Pulmonary artery endothelial cell (primary cell): ENCODE measurements at places on chromosomes 5 and 9.

DNA sequence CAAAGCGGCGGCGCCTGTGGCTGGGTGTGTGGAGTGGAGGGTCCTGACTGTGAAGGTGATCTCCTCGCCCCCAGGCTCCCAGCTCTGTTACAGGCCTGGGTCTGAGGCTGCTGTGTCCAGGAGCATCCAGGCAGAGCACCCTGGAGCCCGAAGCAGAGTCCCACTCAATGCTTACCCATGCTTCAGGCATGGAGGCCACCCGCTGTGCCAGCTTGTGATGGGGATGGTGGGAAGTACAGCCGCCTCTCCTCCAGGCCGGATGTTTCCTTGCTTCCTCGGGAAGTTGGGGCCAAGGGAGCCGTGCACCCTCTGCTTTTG, 255.9 kb upstream of the IRX1 start:
- no peak for DNase-seq

- no peak for DNase-seq
These were observed 658.4 kb downstream of the EFNA5 start for GRCh38 chr5:107012371-107012770.

GRCh38 chr5:72224946-72225463, 95.0 kb downstream of the MRPS27 start:
- DNase-seq, result no peak

DNA sequence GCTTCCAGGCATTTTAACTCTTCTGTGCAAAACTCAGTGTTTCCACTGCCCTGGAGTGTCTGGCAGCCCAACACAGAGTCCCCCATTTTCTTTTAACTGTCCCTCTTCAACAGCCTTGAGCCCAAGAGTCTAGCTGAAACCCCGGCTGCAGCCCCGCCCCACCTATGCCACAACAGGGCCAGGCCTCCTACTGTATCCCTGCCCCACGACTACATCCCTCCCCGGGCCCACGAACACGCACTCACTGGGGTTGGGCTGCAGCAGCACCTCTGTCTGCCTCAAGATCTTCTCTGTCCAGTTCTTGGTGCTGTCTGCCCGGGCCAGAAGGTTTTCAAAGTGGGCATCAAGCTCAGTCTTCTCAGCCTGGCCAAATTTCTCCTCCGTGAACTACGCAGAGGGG, 6.1 kb downstream of the SH3GLB2 start:
- DNase-seq, result no peak

GRCh38 chr5:57432876-57433275, 49.7 kb downstream of the ACTBL2 start:
- DNase-seq, result no peak

GRCh38 chr9:113350937-113351336, 1.6 kb downstream of the BSPRY start:
- no peak for DNase-seq

DNA sequence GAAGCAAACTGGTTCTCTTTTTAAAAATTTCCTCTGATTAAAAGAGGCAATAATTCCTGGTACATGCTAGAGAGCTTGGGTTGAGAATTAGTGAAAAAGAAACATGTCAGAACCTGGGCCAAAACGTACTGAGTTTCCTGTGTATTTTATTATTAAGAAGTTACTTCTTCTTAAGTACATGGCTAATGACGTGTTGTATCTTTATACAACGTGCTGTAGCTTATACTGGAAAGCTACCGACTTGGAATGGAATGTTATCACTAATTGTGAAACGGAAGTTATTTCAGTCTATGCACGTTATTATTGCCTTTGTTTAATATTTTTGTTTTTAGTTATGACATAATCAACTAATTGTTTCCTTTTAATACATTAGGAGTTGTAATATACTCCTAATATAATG, 43.1 kb downstream of the ZNF366 start:
- peak; percentile 65 for DNase-seq

DNA sequence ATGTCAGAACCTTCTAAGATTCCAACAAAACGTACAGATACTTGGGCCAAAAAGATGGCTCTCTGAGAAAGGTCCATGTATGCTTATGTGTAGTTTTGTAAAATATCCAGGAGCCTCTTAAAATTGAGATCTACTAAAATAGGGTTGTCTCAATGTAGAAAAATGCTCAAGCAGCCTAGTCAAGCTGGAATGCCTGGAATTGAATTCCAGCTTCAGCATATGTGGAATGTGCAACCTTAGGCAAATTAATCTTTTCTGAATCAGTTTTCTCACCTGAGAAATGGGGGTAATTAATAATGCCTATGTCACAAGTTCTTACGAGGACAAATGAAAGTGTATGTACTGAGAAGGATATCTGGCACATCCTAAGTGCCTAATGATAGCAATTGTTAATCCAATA, 662.4 kb downstream of the DTWD2 start:
- DNase-seq, result no peak

DNA sequence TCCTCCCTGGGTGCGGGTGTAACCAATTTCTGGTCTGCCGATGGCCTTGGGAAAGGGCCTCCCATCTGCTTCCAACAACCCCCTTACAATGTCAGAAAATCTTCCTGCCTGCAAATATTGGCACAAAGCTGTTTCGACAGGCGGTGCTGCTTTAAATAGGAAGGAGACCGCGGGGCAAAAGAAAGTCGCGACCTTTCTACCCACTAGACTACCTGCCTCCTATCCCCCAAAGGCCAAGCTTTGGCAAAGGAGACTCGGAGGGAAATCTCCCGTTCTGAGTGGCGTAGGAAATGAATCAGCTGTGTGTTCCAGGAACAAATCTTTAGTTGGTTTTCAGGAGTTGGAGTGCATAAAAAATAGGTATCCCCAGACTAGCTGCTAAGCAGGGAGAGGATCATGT, 36.8 kb upstream of the NFIB start:
- DNase-seq, result no peak

GRCh38 chr9:23938908-23939307, 112.9 kb upstream of the ELAVL2 start:
- no peak for DNase-seq

GRCh38 chr9:77616191-77616590, 31.9 kb downstream of the GNA14 start:
- peak; percentile 52 for DNase-seq

- no peak for DNase-seq
These were observed 154.8 kb downstream of the SLIT3 start for GRCh38 chr5:169146158-169146557.

DNA sequence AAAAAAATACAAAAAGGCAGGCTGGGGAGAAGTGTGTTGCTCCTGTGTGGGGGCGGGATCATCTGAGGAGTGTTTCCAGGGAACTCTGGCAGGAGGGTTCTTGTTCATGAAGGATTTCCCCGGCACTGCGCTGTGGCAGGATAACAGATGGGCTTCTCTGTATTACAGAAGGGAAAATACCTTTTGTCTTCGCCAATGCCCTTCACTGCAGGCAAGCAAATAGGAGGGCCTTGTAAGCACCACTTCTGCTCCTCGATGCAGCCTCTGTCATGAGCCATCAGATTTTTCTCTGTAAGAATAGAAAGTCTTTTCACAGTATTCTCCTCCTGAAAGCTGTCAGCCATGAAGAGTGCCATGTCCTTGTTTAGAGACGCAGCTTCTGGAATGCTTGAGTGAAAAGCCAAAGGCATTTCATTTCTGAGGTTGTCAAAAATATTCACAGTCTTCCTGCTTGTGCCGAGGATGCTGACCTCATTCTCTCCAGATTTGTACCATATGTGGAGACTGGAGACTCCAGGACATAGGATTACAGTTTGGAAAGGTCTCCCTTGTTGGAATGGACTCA, 294.0 kb downstream of the YTHDC2 start:
- no peak for DNase-seq

GRCh38 chr5:159928122-159928909, 12.0 kb downstream of the ADRA1B start:
- peak; percentile 27 for DNase-seq

DNA sequence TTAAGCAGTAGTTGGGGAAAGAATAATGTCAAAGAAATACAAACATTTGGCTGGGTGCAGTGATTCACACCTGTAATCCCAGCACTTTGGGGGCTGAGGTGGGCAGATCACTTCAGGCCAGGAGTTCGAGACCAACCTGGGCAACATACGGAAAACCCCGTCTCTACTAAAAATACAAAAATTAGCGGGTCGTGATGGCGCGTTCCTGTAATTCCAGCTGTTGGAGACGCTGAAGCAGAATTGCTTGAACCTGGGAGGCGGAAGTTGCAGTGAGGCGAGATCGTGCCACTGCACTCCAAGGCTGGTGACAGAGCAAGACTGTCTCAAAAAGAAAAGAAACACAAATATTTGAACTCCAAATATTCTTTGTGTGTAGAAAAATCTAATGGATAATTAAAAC, 4.7 kb downstream of the MATR3 start:
- no peak for DNase-seq

- DNase-seq, result no peak
These were observed 3.2 kb upstream of the BTNL9 start for GRCh38 chr5:181036816-181037364.

DNA sequence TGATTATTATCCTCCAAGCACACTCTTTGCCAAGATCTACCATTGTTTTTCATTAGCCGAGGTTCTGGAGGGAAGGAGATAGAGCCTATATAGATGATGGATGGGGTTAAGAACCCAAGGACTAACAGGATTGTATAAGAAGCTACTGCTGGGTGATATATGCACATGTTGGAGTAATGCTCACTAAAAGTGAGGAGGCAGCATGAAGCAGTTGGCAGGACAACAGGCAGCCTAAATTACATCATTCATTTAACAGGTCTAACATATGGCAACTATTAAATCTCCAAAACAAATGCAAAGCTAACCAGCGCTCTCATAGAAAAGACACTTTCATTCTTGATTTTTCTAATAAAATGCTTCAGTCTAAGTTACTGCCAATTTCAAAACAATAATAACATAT, 293.2 kb downstream of the EPB41L4A start:
- no peak for DNase-seq

DNA sequence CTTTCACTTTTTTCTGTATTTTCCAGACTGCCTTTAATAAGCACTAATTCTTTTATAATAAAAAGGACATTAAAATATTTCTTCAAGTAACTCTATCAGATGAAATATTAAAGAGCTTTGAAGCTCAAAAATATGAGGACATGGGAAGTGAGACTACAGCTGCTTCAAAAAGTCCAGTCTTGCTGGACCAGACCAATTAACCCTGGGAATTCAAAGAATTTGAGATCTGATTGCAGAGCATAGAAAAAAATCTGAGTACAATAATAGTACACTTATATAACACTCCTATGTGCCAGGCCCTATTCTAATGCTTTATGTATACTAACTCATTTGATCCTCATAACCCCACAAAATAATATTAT, 9.8 kb downstream of the TMEM245 start:
- DNase-seq, result no peak

DNA sequence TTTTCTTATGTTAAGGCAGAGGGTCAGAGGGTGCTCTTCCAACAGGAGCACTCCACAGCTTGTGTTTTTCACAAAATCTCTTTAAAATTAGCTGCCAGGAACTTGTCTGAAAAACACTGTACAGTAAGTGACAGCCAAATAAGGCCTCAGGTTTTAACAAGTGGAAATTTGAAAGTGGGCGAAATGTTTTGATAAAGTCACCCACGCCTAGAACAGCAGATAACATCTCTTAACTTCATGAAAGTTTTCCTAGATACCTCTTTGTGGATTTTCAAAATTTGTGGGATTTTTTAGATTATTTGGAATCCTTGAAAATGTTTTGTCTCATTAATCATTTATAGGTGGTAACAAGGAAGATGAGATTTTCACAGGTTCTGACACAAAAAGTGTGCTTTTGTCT, 121.3 kb downstream of the PDE4D start:
- DNase-seq, result no peak

DNA sequence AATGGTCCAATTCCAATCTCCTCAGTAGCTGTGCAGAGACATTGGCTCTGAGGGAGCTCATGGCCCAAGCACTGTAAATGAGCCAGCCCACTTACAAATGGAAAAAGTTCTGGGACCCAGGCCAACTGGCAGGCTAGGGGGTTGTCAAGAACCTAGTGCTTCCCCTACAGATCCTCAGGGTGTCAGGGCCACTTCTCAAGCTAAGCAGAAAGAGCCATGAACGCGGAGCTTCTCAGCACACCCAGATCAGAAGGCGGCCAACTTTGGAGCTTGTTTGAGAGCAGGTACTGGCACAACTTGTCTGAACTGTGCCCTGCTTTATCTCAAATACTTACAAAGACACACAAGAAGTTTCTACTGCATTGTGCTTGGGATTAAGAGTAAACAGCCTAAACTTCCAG, 17.5 kb downstream of the TLE1 start:
- peak; percentile 43 for DNase-seq

DNA sequence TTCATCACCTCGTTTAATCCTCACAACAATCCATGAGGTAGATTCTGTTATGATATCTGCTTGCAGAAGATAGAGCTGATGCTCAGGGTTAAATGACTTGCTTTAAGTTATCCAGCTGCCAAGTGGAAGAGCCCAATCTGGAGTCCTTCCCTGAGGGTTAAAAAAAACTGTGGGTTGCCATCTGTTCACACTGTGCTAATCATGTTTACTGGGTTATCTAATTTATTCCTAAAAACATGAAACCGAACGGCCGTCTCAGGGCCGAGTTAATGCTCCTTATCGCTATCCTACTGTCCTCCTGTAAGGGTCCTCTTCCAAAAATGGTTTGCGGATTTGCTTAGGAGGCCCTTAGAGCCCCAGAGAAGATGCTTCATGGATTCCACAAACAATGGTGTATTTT, 153.3 kb downstream of the YIPF5 start:
- DNase-seq, result no peak

DNA sequence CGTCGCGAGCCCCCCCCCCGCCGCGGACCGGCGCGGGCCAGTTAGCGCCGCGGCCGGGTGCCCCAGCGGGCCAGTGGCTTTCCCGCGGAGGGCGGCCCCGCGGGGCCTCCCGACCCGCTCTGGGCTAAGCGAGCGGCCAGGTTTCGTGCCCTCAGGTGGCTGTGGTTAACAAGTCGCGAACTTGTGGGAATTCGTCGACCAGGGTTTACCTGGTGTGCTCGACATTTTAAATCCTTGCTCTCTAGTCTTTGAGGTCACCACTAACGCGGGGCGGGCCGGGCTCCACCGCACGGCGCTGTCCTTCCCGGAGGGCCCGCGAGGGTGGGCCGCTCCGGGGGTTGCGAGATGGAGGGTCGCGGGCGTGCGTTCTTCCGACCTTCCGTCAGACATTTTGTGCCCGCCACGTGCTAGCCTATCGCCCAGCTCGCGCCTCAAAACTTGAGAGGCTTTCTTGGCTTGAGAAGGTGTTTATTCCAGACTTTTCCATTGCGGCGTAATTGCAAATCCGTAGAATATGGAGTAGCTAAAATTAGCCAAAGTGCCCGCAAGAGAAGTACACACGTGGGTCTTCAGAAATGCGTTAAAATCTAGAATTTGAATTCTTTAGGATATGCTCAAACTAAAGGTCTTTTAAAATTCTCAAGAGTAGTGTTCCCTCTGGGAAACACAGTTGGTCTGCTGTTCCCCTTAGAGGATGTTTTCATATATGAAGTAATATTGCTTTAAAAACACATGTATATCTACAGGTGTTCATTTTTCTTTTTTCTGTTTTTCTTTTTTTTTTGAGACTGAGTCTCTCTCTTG, 2.1 kb downstream of the ANP32B start:
- no peak for DNase-seq

- DNase-seq, result no peak
These were observed 16.3 kb downstream of the TNFSF8 start for GRCh38 chr9:114914139-114914538.

DNA sequence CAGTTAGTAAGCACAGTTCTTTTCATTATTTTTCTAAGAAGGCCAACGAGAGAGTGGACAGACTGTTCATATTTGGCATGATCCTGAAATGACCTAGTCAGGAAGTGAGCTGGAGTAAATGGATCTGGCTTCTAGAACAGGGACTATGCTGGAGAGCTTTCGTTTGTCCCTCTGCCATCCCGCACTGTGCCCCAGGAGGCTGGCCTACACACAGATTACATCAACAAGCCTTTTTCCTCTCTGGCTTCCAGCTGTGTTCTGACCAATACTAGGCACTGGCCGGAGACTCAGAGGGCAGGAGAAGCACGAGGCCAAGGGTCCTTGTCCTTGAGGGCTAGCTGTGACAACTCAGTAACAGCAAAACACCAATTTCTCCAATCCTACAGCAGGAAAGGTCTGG, 127.8 kb downstream of the MED27 start:
- DNase-seq, result no peak
